ENCODE measurements at places on chromosomes 6 and 20.

GRCh38 chr6:44869321-44869897 is 458.7 kb upstream of the RUNX2 start:
- peak; percentile 86 for DNase-seq

DNA sequence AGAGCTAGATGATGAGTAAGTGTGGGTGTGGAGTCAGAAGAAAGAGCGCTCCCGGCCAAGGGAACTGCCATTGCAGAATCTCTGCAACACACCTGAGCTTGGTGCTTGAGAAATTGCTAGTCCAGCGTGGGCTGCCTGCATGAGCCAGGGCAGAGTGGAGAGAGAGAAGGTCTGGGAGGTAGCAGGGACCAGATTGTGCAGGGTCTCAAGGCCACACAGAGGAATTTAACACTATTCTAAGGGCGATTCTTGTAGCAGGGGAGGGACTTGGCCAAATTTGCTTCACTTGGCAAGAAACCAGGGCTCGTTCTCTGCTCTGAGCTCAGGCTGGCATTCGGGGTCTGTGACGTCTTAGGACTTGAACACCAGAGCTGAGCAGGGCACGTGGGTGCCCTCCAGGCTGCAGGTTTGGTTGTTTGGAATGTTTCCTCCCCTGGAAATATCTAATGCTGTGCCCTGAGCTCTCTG is 53.5 kb downstream of the BCAS4 start:
- peak; percentile 44 for DNase-seq

- no peak for DNase-seq
Measured at GRCh38 chr20:36777576-36777975, 4.0 kb upstream of the DSN1 start.

GRCh38 chr20:18851629-18852028 is 38.0 kb downstream of the SCP2D1 start:
- no peak for DNase-seq

GRCh38 chr6:7000825-7001777 is 106.7 kb upstream of the RREB1 start:
- no peak for DNase-seq

GRCh38 chr6:48765352-48765961 is 654.5 kb upstream of the PTCHD4 start:
- DNase-seq = peak; percentile 50

DNA sequence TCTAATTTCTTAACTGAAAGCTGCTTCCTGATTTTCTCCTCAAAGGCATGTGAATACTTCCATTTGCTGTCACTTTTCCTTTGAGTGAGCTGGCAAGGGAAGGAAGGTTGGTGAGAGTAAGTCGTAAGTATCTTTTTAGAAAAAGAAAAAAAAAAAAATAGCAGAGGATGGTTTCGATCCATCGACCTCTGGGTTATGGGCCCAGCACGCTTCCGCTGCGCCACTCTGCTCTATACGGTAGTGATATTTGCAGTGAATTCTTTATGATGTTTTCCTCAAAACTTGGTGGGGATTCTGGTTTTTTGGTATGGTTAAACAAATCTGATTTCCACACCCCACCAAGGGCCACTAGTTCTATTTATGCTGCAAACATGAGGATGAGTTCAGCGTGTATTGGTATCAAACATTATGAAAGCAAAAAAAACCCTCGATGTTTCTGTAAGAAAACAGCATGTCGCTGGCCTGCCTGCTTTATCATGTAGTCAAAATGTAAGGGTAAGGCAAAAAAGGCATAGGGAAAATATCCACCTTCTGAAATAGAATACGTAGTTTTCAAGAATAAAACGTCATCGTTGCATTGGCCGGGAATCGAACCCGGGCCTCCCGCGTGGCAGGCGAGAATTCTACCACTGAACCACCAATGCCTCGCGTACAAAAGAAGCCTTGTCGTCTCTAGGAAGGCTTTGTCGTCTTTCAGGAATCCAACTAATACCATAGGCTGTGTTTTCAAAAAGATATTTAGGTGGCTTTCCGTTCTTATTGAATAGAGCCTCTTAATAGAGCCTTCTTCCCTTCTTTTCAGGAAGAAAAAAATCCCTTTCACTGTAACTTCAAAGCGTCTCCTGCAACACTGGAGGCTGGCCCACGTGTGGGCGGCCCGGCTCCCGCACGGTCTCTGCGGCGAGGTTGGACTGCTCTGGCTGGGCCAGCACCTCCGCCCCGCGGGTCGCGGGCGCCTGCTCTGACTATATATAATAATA is 9.6 kb downstream of the OR2B2 start:
- DNase-seq = peak; percentile 84

GRCh38 chr6:6090861-6091607 is 84.3 kb upstream of the NRN1 start:
- DNase-seq = peak; percentile 32

GRCh38 chr6:148850964-148851363 is 104.1 kb downstream of the UST start:
- DNase-seq = no peak

GRCh38 chr20:4780245-4780644 is 58.5 kb downstream of the PRND start:
- no peak for DNase-seq

GRCh38 chr20:22620342-22620741 is 36.0 kb upstream of the FOXA2 start:
- DNase-seq = no peak

DNA sequence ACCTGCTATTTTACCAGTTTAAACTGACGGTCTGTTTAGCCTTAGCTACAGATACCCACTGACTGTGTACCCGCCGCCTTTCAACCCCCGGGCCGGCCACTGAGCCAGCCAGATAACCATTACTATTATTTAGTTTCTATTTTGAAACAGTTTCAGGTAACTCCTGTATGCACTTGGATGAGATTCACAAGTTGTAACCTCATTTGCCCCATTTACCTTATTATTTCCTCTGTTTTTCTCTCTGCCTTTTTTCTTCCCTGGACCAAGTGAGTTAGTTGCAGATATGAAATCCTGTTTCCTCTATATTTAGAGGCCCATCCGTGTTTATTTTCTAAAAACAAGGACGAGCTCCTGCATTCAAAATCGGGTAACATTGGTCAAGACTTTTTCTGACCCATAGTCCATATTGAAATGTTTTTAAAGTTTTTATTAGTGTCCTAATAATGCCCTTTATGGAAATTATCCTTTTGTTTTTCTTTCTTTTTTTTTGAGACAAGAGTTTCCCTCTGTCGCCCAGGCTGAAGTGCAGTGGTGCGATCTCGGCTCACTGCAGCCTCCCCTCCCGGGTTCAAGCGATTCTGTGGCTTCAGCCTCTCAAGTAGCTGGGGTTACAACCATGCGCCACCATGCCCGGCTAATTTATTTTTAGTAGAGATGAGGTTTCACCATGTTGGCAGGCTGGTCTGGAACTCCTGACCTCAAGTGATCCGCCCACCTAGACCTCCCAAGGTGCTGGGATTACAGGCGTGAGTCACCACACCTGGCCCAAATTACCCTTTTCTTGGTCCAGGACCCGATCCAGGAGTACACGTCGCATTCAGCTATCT is 767 bp downstream of the AP5S1 start:
- no peak for DNase-seq

DNA sequence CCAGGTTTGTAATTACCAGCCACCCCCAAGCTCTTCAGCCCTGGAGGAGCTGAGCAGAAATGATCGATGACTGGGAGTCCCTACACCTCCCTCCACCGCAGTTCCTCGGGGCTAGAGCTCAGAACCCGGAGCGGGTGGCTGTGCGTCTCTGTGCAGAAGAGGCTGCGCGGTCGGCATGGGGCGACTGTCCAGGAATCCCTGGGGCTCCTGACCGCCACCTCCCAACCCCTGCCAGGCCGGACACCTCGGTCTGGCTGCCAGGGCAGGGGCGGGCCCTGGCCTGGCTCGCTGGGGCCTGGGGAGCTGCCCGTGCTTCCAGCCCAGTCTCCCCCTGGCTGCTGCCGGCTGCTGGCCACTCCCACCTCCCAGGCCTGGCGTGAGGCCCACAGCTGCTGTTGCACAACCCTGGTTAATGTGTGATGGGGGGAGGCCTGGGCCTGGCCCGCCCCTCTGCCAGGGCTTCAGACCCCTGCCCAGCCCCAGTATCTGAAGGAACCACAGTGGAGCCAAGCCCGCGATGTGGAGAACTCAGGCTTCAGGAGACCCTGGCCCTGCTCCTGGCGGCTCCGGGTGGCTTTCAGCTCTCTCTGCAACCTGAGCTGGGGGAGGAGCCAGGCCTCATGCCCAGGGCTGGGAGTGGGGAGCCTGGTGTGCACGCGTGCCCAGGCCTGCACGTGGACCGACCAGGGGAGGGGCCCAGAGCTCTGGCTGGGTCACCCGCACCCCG is 1.2 kb downstream of the SLC2A4RG start:
- peak; percentile 49 for DNase-seq

DNA sequence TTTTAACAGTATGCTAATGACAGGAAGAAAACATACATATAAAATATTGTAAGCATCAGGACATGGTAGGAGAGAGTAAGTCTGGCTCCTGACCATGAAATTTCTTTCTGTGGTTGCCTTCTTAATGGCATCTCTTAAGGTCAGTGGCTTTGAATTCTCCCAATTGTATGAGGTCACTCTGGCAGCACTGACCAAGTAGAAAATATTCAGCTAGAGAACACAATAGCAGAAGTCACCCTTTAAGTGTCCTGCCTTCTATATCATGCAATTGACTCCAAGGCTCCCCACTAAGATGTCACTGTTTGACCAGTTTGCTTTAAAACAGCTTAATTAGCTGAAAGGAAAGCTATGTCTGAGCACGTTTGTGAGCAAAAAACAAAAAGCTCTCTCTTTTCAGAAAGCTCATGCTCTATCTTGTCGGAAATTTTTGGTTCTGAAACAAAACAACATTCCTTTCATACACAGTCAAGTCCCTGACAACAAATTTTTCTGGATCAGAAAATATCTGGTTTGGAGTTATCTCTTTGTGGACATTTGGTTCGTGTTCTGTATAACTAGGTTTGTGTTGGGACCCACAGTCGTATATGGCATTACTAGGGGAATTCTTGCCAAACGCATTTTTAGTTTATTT is 120.9 kb upstream of the IFNGR1 start:
- no peak for DNase-seq

GRCh38 chr20:9025643-9026042 is 43.2 kb upstream of the PLCB4 start:
- no peak for DNase-seq

DNA sequence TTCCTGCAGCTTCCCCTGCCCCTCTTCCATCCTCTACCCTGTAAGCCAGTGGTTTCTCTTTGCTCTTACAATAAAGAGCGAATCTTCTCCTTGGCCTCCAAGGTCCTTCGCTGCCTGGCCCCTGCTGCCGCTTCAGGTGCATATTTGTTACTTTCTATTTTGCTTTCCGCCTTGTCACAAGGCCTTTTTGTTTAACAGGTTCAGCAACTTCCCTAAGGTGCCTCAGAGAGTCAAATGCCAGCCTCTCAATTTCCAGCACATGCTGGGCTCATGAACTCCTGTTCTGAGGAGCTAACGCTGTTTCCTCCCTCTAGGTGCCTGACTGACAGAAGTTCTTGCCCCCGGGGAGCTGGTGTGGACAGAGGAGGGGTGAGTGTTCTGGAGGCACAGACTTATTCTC is 42.4 kb upstream of the EPB41L1 start:
- DNase-seq = no peak

GRCh38 chr20:21020659-21021471 is 85.3 kb downstream of the LINC00237 start:
- no peak for DNase-seq

- peak; percentile 11 for DNase-seq
Measured at GRCh38 chr6:99789767-99790166, 183.1 kb downstream of the PRDM13 start.

GRCh38 chr6:139145661-139146060 is 10.8 kb downstream of the HECA start:
- DNase-seq = no peak

GRCh38 chr6:80767808-80768207 is 661.3 kb downstream of the BCKDHB start:
- no peak for DNase-seq

GRCh38 chr6:135012764-135013163 is 41.9 kb downstream of the HBS1L start:
- no peak for DNase-seq

GRCh38 chr6:21807299-21808044 is 213.9 kb downstream of the SOX4 start:
- no peak for DNase-seq

DNA sequence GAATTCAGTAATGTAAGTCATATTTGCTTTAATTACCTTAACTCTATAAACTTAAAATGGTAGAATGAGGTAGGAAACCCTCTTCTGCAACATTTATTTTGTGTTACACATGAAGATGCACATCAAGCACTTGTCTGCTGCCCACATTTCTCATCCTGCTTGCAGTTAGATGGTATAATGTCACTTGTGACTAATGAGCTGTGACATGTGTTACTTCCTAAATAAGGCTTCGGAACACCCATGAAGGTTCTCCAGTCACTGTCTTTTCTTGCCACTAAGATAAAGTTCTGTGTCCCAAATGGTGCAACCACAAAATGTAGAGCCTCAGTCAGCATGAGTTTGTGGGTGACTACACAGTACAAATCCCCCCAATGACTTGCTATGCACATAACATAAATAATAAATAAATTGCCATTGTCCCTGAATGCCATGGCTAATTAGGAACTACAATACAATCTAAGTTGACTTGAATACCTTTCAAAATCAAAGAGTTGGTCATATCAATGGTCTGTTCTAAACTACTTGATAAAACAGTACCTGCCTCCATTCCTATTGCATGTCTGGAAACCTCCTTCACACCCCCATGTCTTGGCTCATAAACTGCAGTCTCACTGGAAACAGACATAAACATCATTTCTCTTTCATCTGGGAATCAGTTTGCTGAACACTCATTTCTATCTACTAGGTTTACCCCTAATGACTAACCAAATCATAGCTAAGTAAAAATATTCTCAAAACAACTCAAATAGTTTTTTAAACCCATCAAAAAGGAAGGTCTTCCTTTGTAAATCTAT is 157.2 kb downstream of the PTPRK start:
- DNase-seq = no peak

DNA sequence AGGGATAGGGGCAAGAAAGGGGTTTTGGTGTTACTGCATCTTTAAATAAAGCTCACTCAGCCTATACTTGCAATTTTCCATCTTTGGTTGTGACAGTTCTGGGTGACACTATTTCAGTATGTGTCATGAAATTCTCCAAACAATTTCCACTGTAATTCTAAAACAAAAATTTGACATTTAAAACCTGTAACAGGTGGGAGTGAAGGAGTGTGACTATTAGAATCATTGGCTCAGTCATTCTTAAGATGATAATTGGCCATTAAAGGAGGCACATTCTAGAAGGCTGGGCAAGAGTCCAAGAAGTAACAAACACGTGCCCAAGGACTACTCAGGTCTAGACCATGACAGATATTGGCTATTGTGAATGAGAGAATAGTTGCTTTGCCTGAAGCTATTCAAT is 153.3 kb upstream of the ARG1 start:
- no peak for DNase-seq

GRCh38 chr20:47273591-47274235 is 82.8 kb downstream of the ZMYND8 start:
- no peak for DNase-seq

- no peak for DNase-seq
Measured at GRCh38 chr6:170248111-170248805, 42.6 kb downstream of the DLL1 start.

All from GM12865 (cell line).